Left renal pelvis (tissue), 4 donors: ENCODE measurements at places on chromosomes 2 and 18. TPM values are rescaled to one million over a fixed set of nuclear protein-coding genes. Genes with fewer than 3 reads are reported as not detected.

The SERPINB3 gene
- not detected for polyA plus RNA-seq

The ST6GAL2 gene
- polyA plus RNA-seq, result 65.6 TPM

The APCDD1 gene
- polyA plus RNA-seq, result 104 TPM

The NEB gene
- polyA plus RNA-seq, result 20.3 TPM

The ADD2 gene
- polyA plus RNA-seq, result 5.9 TPM

The CAVIN2 gene
- 47.6 TPM for polyA plus RNA-seq

The ASTL gene
- polyA plus RNA-seq, result 0.15 TPM

DNA sequence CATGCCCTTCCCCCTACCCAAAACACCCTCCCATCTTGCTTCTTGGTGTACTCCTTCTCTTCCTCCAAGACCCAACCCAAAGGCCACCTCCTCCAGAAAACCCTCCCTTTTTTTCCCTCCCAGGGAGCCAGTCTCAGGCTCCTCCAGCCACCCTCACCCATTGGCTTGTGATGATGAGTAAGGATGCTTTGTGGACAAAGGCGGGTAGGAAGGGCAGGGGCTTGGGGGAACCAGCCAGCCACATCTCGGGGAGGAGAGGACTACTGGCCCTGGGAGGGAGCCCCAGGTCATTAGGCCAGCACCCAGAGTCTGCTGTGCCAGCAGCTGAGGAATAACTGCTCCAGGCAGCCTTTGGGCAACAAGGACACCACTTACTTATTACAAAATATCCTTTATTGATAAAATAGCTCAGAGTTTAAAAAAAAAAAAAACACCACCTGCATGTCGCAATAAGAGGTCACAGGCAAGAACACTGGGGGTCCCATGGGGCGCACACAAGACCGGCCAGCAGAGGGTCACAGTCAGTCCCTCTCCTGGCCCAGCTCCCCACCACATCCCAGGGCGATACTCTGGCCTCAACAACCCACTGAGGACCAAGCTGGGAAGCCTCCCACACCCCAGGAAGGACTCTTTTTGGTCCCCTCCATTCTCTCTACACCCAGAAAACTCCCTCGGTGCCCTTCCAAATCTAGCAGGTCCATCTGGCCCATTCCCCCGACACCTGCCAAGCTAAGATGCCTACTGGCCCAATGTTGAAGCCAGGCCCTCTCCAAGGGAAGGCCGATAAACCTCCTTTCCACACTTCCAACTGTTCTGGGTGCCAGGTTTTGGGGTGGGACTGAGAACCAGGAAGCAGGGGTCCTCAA lies 3.6 kb downstream of the ADRA2B start:
- no peak for DNase-seq

- DNase-seq, result no peak
Observed at GRCh38 chr2:183991968-183992367, 606.4 kb upstream of the ZNF804A start.

DNA sequence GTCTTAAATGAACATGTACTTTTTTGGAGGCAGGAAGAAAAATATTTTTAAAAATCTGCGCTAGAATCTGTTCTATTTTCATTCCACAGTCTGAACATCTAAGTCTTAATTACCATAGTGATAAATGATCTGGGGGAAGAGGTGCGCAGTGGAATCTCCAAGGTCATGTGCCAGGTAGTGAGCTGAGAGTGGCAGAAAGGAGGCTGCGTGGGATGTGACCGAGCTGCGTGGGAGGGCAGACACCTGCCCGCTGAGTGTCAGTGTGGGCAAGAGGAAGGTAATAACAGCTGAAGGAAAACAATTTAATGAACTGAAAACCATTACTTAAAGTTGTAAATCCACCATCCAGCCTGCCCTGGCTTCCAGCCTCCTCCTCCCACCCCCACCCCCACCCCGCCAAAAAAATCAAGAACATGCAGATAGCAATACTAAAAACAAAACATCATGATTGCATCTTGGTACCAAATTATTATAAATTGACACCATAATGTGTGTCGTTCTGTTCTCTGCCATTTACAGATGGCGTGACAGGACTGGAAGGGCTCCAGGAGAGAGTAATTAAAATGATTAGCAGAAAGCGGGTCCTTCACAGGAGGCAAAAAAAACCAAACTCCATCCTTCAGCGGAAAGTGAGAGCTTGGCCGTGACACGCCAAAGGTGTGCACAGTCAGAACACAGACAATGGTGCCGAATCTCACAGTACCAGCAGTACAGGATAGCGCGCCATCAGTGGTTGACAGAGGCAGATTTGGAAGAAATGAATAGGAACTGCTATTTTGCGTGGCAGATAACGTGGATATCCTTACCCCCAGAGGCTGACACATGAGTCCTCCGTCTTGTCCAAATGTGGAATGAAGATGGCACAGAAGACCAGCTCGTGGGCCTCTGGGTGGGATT lies 11.4 kb upstream of the DTNB start:
- no peak for DNase-seq

GRCh38 chr2:240032406-240033329 lies 2.4 kb upstream of the OR6B2 start:
- no peak for DNase-seq

- no peak for DNase-seq
Observed at GRCh38 chr2:173996766-173997165, 31.6 kb upstream of the SP3 start.

DNA sequence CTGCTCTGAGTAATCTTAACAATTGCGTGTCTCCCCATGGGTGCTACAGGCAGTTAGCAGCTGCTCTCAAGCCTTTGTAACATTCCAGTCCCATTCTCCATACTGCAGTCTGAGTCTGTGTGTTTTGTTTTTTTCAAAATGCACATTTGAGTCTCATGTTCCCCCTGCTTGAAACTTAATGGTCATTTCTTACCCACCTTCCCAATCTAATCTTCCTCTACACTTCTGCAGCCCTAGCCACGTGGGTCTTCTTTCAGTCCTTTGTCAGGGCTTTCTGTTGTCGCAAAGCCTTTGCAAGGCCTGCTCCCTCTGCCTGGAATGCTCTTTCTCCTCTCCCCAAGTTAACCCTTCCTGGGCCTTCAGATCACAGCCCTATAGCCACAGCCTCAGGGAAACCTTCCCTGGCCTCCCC lies 24.5 kb downstream of the ELAC1 start:
- DNase-seq, result no peak

- no peak for DNase-seq
Observed at GRCh38 chr2:191249156-191249813, 4.1 kb downstream of the MYO1B start.

DNA sequence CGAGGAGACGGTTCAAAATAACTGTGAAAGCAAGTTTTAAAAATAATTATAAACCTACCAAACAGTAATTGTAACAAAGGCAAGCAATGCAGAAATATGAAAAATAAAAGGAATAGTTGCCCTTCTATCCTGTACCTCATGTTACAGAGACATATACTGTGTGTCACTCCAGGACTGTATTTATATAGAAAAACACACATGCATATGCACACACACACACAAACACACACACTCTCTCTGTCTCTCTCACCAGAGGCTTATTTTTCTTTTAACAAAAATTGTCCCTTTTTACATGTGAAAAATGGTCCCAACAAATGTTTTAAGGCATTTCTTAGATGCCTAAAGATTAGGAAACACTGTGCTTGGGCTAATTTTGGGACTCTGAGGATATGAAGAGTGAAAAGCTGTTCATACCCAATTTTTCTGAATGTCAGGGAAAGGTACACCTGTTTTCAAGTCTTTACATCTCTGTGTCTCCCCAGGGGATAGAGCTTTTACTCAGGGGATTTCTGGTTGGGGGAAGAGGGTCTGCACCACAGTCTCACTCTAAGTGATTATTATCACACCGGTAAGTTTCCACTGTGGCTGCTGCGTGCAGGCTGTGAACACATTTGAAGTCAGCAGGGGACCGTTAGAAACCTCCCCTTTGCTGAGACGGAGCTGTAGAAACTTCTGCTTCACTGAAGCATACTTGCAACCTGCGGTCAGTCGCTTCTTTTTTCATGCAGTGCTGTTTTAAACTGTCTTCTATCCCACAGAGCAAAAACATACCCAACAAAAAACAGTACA lies 51.4 kb upstream of the SPAG16 start:
- DNase-seq, result no peak

- DNase-seq, result no peak
Observed at GRCh38 chr2:173030561-173031490, 44.8 kb upstream of the MAP3K20 start.

DNA sequence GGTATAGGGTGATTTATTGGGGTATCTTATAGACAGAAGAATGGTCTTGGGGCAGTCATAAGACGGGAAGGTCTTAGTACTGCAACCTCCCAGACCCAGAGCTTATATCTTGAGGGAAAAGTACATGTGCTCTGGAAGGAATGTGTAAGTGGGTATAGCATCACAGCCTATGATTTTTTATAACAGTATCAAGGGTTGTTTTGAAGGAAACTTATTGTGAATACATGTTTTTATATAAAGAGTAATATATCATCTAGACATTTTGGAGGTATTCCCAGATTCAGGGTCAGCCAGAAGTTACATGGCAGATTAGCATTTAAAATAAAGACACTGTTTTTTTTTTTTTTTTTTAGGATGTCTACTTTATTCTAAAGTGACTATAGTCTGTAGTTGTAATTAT lies 47.6 kb upstream of the STON1 start:
- no peak for DNase-seq

- DNase-seq, result no peak
Observed at GRCh38 chr18:13286456-13287125, 68.0 kb downstream of the LDLRAD4 start.

GRCh38 chr2:101844055-101844635 lies 146.6 kb downstream of the MAP4K4 start:
- no peak for DNase-seq
